Activated CD4-positive, alpha-beta T cell treated with anti-CD3 and anti-CD28 coated beads, Interleukin-2, Interleukin-6, amounts not matched to agents 100 ng/mL and 50 ng/mL, durations not matched to agents 16 hours and 8 hours (primary cell): ENCODE measurements at places on chromosomes 3 and 15.
A peak's percentile ranks its signal among the peaks of the same experiment; 100 is the strongest.

GRCh38 chr3:171242170-171242569, 215.7 kb upstream of the SLC2A2 start:
- no peak for DNase-seq

DNA sequence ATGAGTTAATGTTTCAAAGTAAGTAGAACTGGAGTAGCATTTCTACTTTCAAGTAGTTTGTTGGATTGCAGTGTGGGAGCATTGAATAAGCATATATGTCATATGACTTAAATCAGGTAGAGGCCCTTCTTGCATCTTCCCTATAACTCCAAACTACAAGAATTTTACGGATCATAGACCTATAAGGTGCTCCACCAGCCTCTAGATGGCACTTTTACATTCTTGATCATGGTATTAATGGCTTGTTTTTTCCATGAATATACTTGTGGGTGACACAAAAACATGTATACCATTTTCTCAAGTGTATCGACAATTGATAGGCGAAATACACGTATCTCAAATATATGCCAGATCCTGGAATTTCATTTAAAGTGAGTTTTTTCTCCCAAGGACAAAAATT, 311.1 kb downstream of the ZPLD1 start:
- no peak for DNase-seq

DNA sequence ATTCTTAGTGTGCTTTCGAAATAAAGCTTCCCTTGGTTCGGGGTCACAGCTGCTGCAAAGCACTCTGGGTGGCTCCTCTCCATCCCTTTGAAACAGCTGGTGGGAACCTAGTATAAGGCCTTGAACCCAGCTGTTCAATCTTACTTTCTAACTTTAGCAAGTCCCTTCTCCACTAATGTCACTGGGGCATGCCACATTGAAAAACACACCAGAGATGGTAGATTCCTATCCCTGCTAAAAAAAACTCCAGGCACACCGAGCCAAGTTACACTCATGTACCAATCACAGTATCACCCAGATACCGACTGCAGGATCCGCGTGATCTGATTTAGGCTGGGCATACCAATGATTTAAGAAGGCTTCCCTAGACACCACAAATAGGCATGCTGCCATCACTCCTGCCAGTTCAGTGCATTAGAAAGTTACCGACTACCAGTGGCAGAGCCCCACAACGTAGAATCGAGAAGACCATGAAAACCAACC, 65.0 kb downstream of the WWTR1 start:
- no peak for DNase-seq

GRCh38 chr15:43851251-43851650, 24.4 kb downstream of the WDR76 start:
- DNase-seq = no peak

DNA sequence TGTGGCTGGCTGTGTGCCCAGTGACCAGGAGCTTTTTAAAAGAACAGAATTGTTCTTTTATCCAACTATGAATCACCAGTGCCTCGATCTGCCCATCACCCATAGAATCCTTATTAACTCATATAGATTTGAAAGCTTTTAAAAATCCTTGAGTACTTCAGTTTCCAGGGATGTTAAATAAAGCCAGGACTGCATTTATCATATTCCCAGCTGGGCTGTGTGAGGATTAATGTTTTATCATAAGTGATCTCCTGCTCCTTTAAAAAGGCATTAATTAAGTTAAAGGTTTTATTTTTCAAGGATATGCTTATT, 234.0 kb downstream of the MYRIP start:
- no peak for DNase-seq

GRCh38 chr3:113005611-113006010, 14.8 kb downstream of the GTPBP8 start:
- peak; percentile 65 for DNase-seq

DNA sequence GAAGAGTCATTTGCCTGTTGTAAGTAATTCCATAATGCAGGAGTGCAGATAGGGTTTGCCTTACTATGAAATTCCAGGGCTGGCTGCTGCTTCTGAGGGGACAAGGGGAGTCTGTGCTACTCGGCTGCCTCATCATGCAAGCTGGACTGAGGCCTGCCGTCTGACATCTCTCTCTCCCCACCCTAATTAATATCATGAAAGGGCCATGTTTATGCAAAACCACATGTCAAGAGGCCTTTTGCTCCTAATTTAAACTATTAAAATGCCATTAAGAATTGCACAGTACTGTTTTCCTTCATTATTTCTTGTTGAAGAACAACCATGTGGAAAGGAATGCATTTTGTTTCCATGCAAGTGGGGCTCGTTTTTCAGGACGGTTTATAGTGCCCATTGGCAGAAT, 26.3 kb downstream of the CHST2 start:
- no peak for DNase-seq

- DNase-seq = no peak
These were observed 172.9 kb downstream of the ITPR1 start for GRCh38 chr3:4666071-4666470.

- no peak for DNase-seq
These were observed 24.1 kb downstream of the SLC28A1 start for GRCh38 chr15:84908564-84908963.

DNA sequence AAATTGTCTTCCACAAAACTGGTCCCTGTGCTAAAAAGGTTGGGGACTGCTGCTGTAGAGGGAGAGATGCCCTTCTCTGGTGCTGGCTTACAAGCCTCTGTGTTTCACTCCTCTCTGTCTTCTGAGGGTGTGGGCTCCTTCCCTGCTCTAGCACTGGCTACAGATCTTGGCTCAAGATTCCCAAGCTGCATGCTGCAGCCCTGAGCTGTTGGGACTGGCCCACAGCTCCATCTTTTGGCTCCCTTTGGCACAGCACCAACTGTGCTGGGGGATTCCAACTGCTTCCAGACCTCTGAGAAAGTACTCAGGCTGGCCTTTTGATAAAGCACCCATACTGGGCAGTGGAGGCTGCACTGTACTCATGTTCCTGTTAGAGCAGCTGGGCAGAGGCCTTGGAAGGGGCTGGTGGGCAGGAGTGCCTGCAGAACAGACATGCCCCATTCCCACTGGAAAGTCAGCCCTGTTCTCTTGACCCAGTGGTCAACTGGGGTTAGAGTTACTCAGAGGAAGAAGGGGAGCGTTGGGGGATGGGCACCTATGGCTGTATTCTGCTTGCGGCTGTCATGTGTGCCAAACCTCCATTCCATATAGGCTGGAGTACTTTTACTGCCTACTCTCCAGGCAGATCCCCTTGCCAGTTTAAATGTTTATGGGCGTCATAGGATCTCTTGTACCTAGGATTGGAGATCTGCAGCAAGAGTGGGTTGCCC, 55.7 kb downstream of the GALK2 start:
- DNase-seq = no peak

- DNase-seq = no peak
These were observed 76.4 kb upstream of the ROBO1 start for GRCh38 chr3:79844176-79844575.

- DNase-seq = no peak
These were observed 108.3 kb downstream of the P3H2 start for GRCh38 chr3:190012314-190012782.
